ENCODE measurements at places on chromosomes 1 and 21.
A peak's percentile ranks its signal among the peaks of the same experiment; 100 is the strongest.

DNA sequence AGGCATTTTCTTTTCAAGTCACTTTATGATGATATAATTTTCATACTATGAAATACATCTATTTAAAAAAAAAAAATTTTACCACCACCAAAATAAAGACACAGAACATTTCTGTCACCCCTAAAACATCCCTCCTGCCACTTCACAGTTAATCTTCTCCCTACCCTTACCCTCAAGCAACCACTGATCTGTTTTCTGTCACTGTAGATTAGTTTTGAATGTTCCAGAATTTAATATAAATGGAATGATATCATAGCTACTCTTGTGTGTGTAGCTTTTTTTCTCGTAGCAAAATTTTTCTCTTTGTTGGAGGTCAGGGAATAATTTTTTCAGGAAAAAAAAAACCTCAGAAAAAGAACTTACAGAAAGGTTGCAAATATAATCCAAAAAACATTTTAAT, 152.7 kb downstream of the RHOU start:
- DNase-seq: no peak

GRCh38 chr21:17432732-17433057, 80.1 kb upstream of the CXADR start:
- DNase-seq: no peak

GRCh38 chr1:71311376-71311775, 230.5 kb upstream of the ZRANB2 start:
- DNase-seq: no peak

- no peak for DNase-seq
Observed at GRCh38 chr1:41536361-41536802, 51.9 kb upstream of the EDN2 start.

GRCh38 chr1:191760016-191760415, 398.2 kb upstream of the RGS18 start:
- DNase-seq: no peak

GRCh38 chr1:214425716-214426425, 125.5 kb downstream of the PTPN14 start:
- no peak for DNase-seq

DNA sequence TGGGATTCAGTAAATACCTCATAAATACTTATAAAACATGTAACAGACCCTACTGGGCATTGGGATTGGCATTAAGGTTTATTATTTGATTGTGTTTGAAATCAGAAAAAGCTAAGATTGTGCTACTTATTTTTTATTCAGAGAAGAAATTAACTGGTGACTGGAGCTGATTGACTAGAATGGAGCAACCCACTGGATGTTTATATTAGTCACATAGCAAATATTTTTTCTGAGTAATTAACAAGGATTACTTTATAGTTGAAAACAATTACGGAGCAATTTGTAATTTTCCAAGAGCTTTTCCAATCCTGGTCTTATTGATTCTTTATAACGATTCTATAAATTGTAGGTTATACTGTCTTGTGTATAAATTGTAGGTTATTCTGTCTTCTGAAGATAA, 208.7 kb downstream of the HLX start:
- no peak for DNase-seq

GRCh38 chr1:203026031-203026665, at the start of gene PPFIA4:
TSS of gene PPFIA4 (plus strand) at chr1:203026491. CDS start at chr1:203039009, 12,518 bp downstream.
- DNase-seq: peak; percentile 81

GRCh38 chr1:166601650-166602278, 237.5 kb upstream of the POGK start:
- DNase-seq: no peak

GRCh38 chr1:23597635-23598388, 38.5 kb upstream of the ID3 start:
- DNase-seq: no peak

DNA sequence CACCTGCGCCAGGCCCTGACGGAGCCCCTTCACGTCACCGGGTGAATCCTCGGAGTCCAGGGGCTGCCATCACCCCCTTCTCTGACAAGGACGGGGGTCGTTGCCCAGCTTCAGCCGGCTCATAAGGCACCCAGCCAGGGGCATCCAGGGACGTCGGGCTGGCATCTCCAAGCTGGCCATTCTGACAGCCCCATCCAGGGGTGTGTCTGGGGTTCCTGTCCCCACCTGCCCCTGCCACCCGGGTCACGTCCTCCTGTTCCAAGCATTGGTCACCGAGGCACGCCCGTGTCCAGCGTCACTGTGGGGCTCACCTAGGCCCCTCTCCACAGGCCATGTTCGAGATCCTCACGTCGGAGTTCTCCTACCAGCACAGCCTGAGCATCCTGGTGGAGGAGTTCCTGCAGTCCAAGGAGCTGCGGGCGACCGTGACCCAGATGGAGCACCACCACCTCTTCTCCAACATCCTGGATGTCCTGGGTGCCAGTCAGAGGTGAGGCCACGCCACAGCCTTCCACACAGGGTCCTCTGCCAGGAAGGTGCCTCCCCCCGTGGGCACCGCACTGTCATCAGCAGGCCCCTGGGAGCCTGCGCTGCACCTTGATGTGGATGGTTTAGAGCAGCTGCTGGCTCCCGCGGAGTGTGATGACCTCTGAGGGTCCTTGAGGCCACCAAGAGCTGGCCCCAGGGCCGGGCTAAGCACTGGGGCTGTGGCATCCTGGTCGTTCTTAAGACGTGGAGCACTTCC, 14.8 kb downstream of the ARHGEF16 start:
- no peak for DNase-seq

GRCh38 chr21:28509031-28509430, 483.6 kb downstream of the LTN1 start:
- DNase-seq: no peak

- DNase-seq: no peak
Observed at GRCh38 chr1:110798691-110799256, 74.2 kb upstream of the CD53 start.

GRCh38 chr1:23108918-23109533, 59.6 kb downstream of the LUZP1 start:
- DNase-seq: no peak

- no peak for DNase-seq
Observed at GRCh38 chr1:212040629-212041412, 5.3 kb downstream of the DTL start.

- no peak for DNase-seq
Observed at GRCh38 chr1:66176012-66176715, 357.8 kb upstream of the SGIP1 start.

GRCh38 chr1:6972399-6972798, 187.1 kb downstream of the CAMTA1 start:
- no peak for DNase-seq

DNA sequence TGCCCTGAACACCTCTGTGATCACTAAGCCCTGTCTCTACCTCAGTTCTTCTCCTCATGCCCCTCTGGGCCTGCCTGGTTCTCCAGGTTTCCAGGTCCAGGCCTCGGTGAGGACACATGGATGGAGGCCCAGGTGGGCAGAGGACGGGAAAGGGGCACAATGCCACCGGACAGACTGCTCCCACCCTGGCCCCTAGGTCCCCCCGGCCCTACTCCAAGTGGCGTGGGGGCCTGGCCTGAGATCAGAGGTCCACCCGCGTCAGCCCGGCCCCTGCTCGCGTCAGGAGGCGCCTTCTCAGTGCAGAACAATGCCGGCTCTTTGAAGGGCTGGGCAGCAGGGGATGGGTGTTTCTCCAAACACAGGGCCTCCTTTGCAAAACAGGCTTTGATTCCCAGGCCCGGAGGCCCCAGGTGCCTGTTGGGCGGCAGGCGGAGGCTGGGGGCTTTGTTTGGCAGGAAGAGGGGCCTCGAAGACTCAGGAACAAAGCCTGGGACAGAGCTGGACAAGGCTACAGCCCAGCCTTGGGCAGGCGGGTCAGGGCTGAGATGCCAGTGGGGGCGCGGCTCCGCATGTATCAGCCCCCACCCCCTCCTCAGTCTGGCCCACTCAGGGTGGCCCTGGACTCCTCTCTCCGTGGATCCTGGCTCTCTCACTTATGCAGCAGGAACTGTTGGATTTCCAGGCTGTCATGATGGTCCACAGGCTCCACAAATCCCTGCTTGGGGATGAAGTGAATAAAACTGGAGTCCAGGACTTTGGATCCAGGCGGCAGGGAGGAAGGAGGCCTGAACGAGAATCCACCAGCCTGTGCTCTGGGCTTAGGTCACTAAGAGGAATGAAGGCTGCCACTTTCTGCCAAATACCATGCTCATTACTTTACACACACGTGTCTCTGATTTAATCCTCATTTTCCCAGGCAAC, 77.4 kb upstream of the SLC2A1 start:
- no peak for DNase-seq

DNA sequence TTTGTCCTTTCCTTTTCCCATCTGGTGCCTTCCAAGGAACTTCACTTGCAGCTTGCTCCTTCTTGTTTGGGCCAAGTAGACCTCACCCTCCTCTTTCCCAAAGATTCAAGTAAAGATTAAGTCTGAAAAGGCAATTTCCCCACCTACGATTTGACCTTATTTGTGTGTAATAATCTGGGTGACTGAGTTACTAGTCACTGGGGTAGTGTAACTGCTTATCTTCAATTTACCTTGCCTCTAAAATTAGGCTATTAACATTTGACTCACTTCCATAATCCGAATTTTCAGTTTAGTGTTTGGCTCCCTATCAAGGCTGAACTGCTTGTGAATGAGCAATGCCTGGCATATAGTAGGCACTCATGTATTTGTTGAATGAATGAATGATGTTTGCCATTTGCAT, 59.6 kb downstream of the PLA2G4A start:
- DNase-seq: no peak

- no peak for DNase-seq
Observed at GRCh38 chr1:215277532-215277931, 195.0 kb downstream of the KCNK2 start.

DNA sequence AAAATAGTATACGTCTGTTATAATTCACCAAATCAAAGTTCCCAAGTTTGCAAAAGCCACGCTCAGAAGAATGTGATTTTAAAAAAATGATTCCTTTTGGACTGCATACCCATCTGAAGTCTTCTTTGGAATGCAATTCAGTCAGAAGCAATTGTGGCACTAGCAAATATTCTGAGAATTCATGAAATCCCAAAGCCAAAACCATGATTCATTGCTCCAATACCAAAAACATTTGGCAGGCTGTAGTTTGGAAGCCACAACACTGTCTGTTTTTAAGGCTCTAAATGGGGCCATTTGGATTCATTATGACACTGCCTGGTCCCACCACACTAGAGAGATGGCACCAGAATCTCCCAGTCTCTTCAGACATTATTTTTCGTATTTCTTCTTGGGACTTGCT, 21.8 kb upstream of the LRRC53 start:
- no peak for DNase-seq

DNA sequence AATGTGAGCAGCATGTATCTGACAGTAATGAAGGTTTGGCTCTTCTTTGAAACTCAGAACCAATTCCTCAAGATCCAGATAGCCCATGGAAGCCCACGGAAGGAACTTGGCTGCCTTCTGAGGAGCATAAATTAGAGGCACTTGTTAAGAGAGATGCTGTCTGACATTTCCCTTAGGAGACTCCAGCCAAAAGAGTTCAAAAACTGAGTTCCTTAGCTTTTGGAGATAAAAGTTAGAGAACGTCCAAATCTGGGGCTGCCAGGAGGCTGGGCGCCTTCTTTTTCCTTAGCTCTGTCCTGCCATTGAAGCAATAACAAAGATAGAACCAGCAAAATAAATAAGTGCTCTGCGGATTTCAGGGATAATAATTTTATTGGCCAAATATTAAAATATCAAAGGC, 439.6 kb upstream of the USP24 start:
- no peak for DNase-seq

DNA sequence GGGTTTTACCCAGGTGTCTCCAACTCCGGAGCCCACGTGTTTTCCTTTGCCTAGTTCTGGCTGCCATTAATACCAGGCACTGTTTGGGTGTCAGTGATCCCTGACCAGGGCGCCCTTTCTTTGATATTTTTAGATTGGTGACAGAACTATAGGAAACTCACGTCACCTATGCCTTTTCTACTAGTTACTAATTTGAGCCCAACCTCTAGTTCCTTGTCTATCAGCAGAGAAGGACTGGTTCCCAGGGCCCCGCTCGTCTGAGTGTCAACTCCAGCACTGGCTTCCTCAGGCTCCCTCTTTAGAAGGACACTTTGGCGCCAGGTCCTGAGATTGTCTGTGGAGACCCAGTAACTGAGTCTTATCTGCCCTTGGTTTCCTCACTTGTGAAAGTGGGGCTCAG, 9.4 kb downstream of the MFN2 start:
- no peak for DNase-seq

GRCh38 chr1:186950547-186950946, 121.8 kb downstream of the PLA2G4A start:
- no peak for DNase-seq

DNA sequence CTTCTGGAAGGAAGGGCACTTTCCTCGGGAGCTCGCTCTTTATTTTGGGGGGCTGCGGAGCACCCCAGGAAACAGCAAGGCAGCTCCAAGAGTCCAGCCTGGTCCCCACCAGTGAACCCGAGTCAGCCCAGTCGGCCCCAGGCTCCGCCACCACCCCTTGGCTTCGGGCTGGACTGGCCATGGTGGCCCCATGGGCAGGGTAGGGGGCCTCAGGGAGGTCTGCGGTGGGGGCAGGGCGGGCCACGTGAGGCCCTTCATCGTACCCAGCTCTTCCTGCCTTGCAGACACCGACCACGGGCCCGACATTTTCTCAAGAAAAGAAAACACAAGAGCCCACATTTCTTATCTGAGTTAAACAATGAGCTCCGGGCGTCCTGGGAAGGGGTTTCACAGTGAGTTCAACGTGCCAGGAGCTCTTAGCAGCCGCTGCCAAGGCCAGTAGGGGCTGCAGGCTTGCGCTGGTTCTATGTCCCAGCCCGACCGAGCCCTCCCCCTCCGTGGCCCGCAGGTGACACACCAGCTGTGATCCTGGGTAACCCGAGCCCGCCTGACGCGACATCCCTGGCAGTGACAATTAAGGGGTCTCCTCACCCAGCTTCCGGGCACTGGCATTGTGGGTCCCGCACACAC, 66.2 kb downstream of the PRDM16 start:
- DNase-seq: no peak

- no peak for DNase-seq
Observed at GRCh38 chr1:17676387-17677060, 78.6 kb upstream of the ACTL8 start.

DNA sequence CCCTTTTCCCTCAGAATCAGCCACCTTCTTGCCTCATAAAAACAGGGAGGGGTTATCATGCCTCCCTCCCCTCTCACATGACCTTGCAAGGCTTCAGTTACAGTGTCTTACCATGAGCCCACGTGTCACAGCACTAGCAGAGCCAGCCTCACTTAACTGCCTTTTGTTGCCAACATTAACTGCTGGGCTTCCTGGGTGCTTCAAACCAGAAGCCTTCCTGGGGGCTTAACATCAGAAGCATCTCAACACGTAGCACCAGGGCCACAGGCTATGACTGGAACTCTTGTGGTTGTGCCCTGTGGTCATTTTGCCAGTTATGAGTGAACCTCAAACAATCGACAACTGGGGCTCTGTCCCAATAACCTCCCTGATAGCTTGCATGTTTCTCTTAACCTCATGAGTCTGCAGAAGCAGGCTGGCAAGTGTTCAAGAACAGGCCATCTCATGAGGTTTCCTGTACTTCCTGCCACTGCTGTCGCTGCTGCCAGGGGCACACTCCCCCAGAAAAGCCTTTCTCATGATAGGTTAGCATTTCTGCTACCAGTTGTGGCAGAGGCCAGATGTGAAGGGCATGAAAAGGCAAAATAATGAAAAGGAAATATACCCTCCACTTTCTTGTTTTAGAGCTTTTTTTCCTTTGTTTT, 132.2 kb downstream of the GLUL start:
- DNase-seq: peak; percentile 15
